ENCODE measurements at places on chromosomes 6 and 20.
A peak's percentile ranks its signal among the peaks of the same experiment; 100 is the strongest.

DNA sequence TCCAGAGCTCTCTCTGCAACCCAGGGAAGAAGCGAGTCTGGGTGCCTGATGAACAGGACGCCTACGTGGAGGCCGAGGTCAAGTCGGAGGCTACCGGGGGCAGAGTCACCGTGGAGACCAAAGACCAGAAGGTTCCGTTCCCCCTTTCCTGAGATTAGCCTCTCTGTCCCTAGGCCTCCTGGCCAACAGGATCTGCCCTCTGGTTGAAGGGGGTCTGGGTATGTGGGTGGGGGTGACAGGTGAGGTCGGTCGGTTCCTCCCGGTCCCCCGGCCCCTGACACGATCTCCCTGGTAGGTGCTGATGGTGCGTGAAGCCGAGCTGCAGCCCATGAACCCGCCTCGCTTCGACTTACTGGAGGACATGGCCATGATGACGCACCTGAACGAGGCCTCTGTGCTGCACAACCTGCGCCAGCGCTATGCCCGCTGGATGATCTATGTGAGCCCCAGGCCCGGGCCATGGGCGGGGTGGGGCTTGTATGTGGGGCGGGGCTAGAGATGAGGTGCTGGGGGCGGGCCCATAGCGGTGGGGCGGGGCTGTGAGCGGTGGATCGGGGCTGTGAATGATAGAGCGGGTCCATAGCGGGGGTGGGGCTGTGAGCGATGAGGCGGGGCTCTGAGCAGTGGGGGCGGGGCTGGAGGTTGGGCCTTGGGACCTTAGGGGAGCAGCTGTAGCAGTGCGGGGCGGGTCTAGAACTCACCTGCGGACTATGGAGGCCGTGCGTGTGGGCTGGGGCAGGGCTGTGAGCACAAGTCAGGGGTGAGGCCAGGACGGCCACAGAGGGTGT is 23.9 kb downstream of the MYH7B start:
- DNase-seq: no peak

- no peak for DNase-seq
These were observed 74.5 kb downstream of the ALDH8A1 start for GRCh38 chr6:134875367-134875766.

- no peak for DNase-seq
These were observed 39.7 kb downstream of the IL20RA start for GRCh38 chr6:137005073-137005472.

- no peak for DNase-seq
These were observed 14.0 kb upstream of the MAP7 start for GRCh38 chr6:136564180-136564579.

DNA sequence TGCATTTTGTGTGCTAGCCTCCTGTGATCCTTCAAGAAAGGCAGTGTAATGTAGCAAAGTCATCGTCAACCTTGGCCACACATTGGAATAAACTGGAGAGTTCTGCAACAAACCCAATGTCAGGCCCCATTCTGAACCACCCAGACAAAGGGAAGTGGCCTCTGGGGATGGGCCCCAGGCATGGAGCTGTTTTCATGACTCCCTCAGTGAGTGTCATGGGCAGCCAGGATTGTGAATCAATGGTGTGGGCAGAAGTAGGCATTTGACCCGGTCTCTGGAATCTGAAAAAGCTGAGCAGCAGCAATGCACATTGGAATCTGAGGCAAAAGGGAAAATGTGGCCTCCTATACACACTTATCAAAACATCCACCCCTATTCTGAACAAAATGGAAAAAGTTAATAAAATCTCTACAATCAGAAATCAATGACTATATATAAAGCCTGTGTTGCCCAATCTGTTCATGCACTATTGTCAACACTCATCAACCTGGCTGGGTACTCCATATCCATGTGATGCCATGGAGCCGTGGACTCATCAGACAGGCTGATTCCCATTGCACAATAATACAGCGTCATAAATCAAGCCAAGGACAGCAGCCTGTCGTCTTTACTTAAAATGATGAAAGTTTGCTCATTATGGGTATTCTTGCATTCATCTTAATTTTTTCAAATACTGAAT is 134.9 kb upstream of the STMND1 start:
- DNase-seq: no peak

GRCh38 chr6:80434691-80435350 is 328.4 kb downstream of the BCKDHB start:
- DNase-seq: no peak

DNA sequence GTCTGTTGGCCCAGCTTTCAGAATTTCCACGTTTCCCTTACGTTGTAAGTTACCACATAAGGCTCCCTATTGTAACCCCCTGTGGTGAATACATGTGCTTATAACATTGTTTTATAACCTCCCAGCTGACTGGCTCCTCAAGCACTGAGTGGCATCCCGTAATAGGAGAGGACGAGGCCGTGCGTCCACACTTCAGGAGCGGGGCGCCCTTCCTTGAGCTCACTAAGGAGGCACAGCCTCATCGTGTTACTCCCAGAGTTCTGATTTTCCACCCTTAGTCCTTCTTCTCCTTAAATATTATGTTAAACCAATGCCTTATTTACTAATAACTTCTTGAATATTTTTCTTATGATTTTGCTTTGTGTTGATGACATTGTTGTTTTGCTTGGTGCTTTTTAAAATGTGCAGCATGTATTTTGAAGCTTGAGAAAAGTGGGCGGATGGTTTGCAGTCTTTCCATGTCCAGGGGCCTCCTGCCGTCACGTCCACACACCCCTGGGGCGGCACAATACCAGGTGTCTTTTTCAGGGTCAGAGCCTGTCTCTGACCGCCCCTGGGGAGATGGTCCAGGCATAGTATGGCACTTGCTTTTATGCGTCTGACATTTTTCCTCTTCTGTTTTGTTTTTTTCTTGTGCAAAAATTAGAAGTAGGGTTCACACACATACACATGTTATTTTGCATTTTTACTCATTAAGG is 181.8 kb downstream of the DLL1 start:
- DNase-seq: no peak

DNA sequence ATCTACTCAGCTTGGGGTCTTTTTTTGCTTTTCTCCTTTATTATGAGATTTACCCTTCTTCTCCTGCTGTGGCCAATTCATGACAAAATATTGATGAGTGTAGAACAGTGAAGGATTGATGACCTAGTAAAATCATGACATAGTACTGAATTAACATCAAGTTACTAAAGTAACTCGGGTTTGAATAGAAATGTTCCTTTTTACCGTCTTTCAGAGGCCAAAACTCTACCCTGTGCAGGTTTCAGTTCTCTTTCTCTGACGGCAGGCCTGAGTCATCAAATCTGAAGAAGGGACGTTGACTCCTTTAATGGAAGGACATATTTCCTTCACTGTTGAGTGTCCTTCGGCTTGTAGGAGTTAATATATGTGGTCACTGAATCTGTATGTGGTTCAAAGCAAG is 80.7 kb downstream of the RREB1 start:
- no peak for DNase-seq

DNA sequence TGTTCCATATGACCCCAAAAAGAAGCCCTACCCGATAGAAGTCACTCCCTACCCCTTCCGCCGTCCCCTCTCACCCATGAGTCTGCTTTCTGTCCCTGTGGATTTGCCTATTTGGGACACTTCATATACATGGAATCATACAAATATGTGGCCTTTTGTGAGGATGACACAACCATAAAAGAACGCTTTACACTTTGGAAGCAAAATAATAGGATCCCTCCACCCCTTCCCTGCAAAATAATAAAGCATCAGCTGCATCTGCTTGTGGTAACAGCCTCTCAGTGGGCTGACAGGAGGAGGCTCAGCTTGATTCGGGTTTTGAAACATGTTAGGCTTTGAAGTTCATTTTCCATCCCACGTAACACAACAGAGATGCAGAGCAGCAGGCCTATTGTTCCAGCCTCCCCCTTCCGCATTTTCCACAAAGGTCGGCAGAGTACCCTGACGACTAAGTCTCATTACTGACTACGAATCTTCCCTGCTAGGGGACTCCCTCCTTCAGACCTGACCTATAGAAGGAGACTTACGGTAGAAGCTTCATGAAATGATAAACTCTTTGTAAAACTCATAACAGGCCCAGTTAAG is 99.1 kb downstream of the ALDH8A1 start:
- DNase-seq: no peak

- DNase-seq: no peak
These were observed 70.8 kb downstream of the EYA4 start for GRCh38 chr6:133312006-133312405.

GRCh38 chr6:34958734-34959133 is 69.7 kb downstream of the ANKS1A start:
- DNase-seq: no peak

DNA sequence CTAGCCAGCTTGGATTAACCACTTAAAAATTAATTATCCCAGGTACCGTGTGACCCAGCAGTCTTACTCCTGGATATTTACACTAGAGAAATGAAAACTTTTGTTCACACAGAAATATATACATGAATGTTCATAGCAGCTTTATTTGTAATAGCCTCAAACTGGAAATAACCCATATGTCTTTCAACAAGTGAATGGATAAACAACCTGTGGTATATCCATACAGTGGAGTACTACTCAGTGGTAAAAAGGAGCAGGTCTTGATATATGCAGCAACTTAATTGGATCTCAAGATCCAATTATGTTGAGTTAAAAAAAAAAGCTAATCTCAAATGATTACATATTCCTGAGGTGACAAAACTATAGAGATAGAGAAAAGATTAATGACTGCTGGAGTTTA is 381.4 kb downstream of the CDKAL1 start:
- no peak for DNase-seq

DNA sequence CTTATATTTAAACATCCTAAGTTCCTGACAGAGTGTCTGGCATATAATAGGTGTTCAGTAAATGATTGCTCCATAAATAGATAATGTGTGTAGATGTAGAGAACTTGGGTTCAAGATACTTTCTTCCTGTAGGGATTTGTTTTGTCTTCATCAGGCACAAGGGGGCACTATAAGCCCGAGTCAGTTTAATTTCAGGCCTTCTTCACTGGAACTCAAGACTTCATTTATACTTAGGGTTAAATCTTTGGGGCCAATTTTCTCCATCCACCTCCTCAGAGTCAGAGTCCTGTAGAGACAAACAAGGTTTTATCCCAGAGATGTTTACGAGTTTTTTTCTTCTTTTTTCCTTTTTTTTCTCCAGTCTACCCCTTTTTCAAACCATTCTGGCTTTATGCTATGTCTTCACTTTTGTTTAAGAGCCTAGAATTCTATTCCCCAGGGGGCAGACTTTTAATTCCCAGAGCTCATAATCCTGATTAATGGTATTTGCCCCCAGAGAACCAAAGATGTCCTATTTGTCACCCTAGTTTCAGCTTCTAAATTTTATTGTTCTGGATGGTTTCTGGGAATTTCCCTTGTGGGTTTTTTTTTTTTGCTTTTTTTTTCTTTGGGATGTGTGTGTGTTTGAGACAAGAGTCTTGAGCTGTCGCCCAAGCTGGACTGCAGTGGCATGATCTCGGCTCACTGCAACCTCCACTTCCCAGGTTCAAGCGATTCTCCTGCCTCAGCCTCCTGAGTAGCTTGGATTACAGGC is 88.4 kb downstream of the HFE start:
- DNase-seq: no peak

GRCh38 chr6:140285471-140285870 is 911.0 kb upstream of the CITED2 start:
- DNase-seq: no peak

DNA sequence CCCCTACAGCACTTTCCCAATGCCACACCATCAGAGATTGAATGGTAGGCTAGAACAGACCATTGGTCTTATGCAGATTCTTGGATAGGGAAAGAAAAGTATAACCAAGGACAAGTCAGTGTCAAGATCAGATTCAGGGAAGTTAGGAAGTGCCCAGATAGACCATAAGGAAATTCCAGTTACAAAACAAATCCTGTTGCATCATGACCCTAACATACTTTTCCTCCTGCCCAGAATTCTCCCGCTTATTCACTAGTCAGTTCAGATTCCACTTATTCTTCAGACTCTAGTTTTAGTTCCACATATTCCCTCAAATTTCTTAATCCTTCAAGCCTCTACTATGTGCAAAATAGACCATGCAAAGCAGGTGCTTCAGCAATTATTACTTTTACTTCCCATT is 20.7 kb downstream of the METTL24 start:
- no peak for DNase-seq

DNA sequence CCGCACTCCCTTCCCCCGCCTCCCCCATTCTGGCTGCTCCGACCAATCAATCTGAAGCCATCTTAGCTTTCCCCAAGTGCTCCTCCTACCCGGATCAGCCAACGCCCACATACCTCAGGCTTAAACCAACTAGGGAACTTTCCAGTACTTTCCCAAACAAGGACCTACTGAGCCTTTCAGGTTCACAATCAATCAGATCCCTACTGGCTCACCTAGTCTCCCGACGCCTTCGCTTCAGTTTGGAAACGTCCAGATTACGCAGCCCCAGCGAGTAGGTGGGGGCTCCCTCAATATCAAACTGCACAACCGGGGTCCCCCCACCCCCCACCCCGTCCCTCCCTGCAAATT is 432 bp downstream of the HSPA1L start:
- peak; percentile 49 for DNase-seq

- DNase-seq: no peak
These were observed 294.8 kb upstream of the STXBP5 start for GRCh38 chr6:146909376-146909775.

GRCh38 chr6:37558168-37558567 is 58.5 kb upstream of the CCDC167 start:
- no peak for DNase-seq

DNA sequence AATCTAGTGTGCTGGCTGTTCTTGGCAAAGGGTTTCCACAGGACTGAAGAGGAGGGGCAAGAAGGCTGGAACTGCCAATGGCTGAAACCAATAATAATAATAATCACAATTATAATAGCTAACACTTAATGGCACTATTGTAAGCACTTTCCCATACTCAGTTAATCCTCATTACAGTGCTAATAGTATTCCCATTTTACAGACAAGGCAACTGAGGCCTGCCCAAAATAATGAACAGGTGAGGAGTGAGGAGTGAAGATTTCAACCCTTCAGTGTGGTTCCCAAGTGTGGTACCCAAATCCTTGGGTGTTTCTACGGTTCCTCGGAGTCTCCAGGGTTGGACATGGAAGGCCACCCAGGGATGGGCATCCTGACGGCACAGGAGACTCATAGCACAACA is 69.9 kb downstream of the TRERF1 start:
- DNase-seq: no peak

GRCh38 chr6:90478278-90478677 is 108.6 kb downstream of the MAP3K7 start:
- no peak for DNase-seq

GRCh38 chr6:54718541-54719023 is 128.0 kb upstream of the FAM83B start:
- no peak for DNase-seq

- DNase-seq: no peak
These were observed 48.2 kb downstream of the CENPW start for GRCh38 chr6:126388104-126388598.

DNA sequence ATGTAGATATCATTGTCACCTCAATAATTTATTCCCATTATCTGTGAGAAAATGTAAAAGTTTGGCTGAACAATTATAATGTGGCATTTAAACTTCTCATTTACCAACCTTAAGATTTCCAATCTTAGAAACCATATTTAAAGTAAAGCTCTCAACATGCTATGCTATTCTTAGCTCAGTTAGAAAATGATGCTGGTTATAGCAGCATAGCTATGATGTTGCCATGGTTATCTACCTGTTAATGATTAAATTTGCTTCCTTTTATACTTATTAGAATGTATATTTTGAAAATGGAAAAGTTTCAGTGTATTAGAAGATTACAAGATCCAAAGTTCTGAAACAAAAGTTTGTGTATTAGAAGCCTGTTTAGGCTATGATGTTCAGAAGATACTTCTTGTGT is 110.1 kb downstream of the GPR63 start:
- DNase-seq: no peak

- no peak for DNase-seq
These were observed 12.2 kb upstream of the KCNG1 start for GRCh38 chr20:51034988-51035656.

All from stimulated activated CD8-positive, alpha-beta memory T cell treated with anti-CD3 and anti-CD28 coated beads, Interleukin-4, amount 100 ng/mL, for 24 hours (primary cell).